HCT116 (cell line): ENCODE measurements at places on chromosomes 7 and 10. TPM values are rescaled to one million over a fixed set of nuclear protein-coding genes. Genes with fewer than 3 reads are reported as not detected.

GRCh38 chr7:28748933-28749584, 209.1 kb downstream of the TRIL start:
- no peak overlapping the region for H3K27ac ChIP-seq
- no peaks in the 10 kb centered on the region for H3K36me3 ChIP-seq
- H3K27me3 ChIP-seq, result peaks cover 7% of the 10 kb centered on the region; the same call in 1 of the 2 replicates
- no peak overlapping the region for H3K4me3 ChIP-seq
- DNase-seq, result peak; percentile 38

- peaks cover 5% of the 10 kb centered on the region; the same call in 1 of the 2 replicates for H3K4me1 ChIP-seq
- peak overlapping the region; percentile 19; the same call in 1 of the 2 replicates for H3K4me3 ChIP-seq
- no peaks in the 10 kb centered on the region for H3K36me3 ChIP-seq
These were observed 35.1 kb upstream of the PAX2 start for GRCh38 chr10:100710151-100710871.

DNA sequence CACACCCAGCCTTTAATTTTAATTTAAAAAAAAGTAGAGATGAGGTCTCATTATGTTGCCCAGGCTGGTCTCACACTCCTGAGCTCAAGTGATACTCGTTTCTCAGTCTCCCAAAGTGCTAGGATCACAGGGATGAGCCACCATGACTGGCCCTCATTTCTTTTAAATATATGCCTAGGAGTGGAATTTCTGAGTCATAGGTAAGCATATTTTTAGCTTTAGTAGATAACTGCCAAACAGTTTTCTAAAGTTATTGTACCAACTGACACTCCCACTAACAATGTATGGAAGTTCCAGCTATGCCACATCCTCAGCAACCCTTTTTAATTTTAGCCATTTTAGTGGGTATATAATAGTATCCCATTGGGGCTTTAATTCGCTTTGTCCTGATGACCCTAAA, 13.8 kb upstream of the PPIF start:
- H3K27me3 ChIP-seq, result no peaks in the 10 kb centered on the region
- DNase-seq, result no peak
- no peak overlapping the region for H3K27ac ChIP-seq
- H3K4me1 ChIP-seq, result no peaks in the 10 kb centered on the region
- H3K4me3 ChIP-seq, result no peak overlapping the region

GRCh38 chr10:71262027-71262426, 49.7 kb downstream of the UNC5B start:
- H3K4me1 ChIP-seq, result peaks cover 45% of the 10 kb centered on the region
- H3K27me3 ChIP-seq, result no peaks in the 10 kb centered on the region
- no peak overlapping the region for H3K27ac ChIP-seq
- H3K36me3 ChIP-seq, result no peaks in the 10 kb centered on the region

DNA sequence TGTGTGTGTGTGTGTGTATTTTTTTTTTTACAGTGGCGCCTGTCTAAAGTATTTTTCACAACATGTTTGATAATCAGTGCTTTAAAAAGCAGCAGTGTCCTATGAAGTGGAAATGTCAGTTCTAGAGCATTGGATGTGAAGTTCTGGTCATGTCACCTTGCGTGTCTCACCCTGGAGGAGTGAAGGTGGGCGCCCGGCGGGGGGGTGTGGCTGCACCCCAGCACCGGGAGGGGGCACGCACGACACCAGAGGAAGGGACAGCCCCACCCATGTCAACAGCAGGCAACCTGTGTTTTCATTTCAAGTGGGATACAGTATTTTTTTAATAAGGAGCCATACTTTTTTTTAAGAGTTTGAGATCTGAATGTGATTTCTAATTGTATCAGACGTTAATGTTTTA, 4.5 kb upstream of the AP5Z1 start:
- H3K4me1 ChIP-seq, result peaks cover 5% of the 10 kb centered on the region; the same call in 1 of the 2 replicates
- no peak for DNase-seq
- no peak overlapping the region for H3K27ac ChIP-seq
- peaks cover 3% of the 10 kb centered on the region for H3K36me3 ChIP-seq
- H3K4me3 ChIP-seq, result no peak overlapping the region

The PODXL gene
- 37.5 TPM for total RNA-seq

The TRIM74 gene
- 1.0 TPM for total RNA-seq

The ZRANB1 gene
- 23.9 TPM for total RNA-seq
